ENCODE measurements at places on chromosomes 5 and 9. TPM values are rescaled to one million over a fixed set of nuclear protein-coding genes. Genes with fewer than 3 reads are reported as not detected.

The BHMT gene
- total RNA-seq: not detected

GRCh38 chr9:99040911-99041582 lies 63.9 kb upstream of the TGFBR1 start:
- peaks cover 39% of the 10 kb centered on the region for H3K4me1 ChIP-seq
- no peaks in the 10 kb centered on the region for H3K36me3 ChIP-seq
- no peak overlapping the region for H3K4me3 ChIP-seq
- DNase-seq: peak; percentile 77
- peak overlapping the region; percentile 82 for H3K27ac ChIP-seq

The WDR70 gene
- 37.7 TPM for total RNA-seq

DNA sequence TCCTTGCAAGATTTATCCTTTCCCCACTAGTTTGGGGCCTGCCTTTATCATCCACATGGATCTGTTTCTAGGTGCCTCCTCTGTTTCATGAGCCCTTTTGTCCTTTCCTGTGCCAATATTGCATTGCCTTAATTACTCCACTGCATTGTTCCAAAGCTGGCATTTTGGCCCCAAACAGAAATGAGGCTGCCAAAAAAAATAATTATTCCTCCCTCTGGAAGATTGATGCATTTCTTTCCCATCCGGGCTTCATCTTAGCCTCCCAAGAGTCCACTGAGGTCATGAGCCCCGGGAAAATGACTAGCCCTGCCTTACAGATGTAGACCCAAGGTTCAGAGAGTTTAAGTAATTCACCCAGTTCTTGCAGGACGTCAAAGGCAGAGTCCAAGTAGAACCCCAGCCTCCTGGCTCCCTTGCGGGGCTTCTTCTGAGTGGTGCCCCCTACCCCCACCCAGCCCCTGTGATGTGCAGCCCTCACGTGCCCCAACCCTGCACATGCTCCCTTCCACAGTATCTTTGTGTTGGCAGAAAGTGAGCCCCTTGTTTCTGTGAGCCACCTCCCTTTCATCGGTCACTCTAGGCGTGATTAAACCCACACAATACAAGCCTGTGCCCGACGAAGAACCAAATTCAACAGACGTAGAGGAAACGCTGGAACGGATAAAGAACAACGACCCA lies 62.1 kb downstream of the TMOD1 start:
- H3K4me3 ChIP-seq: no peak overlapping the region
- no peaks in the 10 kb centered on the region for H3K36me3 ChIP-seq
- no peak for DNase-seq

GRCh38 chr9:120815075-120815474 lies 21.9 kb upstream of the FBXW2 start:
- no peaks in the 10 kb centered on the region for H3K27me3 ChIP-seq
- peaks cover 6% of the 10 kb centered on the region for H3K4me1 ChIP-seq
- peaks cover 27% of the 10 kb centered on the region for H3K36me3 ChIP-seq

- H3K36me3 ChIP-seq: no peaks in the 10 kb centered on the region
- H3K27me3 ChIP-seq: no peaks in the 10 kb centered on the region
- DNase-seq: no peak
- peak overlapping the region; percentile 40 for H3K4me3 ChIP-seq
These were observed 37.5 kb downstream of the SPRY4 start for GRCh38 chr5:142287096-142287972.

GRCh38 chr5:37810311-37810710 lies 29.5 kb downstream of the GDNF start:
- H3K4me3 ChIP-seq: peak overlapping the region; percentile 56
- DNase-seq: peak; percentile 66
- H3K36me3 ChIP-seq: peaks cover 24% of the 10 kb centered on the region
- peak overlapping the region; percentile 67 for H3K27ac ChIP-seq
- no peaks in the 10 kb centered on the region for H3K27me3 ChIP-seq

The CDH12 gene
- not detected for total RNA-seq

The GDNF gene
- total RNA-seq: 6.2 TPM

GRCh38 chr9:81460693-81461092 lies 228.7 kb downstream of the TLE1 start:
- H3K4me3 ChIP-seq: no peak overlapping the region
- H3K27ac ChIP-seq: no peak overlapping the region
- H3K4me1 ChIP-seq: peaks cover 9% of the 10 kb centered on the region
- H3K36me3 ChIP-seq: no peaks in the 10 kb centered on the region
- no peaks in the 10 kb centered on the region for H3K27me3 ChIP-seq

The OR13J1 gene
- not detected for total RNA-seq

DNA sequence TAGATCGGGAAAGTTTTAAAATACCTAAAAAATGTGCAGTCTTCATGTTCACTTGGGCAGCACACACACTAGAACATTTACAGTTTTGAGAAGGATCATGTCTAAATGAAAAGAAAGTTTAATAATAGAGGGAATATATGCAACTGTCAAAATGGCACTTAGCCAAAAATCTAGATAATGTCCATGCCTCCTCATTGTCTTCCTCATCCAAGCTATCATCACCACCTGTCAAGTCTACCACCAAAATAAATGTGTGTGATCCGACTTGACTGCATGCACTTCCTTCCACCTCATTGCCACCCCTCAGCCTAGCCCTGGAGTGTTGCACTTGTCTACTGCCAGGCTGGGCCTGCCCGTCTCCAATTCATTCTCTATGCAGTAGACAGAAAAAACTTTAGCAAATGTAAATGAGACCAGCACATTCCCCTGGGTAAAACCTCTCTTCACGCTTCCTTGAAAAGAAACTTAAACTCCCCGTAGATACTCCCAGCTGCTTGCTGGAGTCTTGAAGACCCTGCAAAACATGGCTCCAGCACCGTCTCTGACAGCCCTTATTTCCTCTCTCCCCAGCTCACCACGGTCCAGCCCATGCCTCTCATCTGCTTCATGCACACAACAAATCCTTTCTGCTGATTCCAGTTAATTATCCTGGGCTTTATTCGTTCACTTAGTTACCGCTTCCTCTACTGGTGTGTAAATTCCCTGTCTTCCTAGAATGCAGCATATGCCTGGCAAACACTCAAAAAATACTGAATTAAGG lies 66.9 kb downstream of the FANCC start:
- no peak overlapping the region for H3K4me3 ChIP-seq
- no peak overlapping the region for H3K27ac ChIP-seq

GRCh38 chr5:96157841-96158291 lies 196.2 kb upstream of the ELL2 start:
- no peak overlapping the region for H3K27ac ChIP-seq
- no peak overlapping the region for H3K4me3 ChIP-seq
- no peaks in the 10 kb centered on the region for H3K27me3 ChIP-seq

DNA sequence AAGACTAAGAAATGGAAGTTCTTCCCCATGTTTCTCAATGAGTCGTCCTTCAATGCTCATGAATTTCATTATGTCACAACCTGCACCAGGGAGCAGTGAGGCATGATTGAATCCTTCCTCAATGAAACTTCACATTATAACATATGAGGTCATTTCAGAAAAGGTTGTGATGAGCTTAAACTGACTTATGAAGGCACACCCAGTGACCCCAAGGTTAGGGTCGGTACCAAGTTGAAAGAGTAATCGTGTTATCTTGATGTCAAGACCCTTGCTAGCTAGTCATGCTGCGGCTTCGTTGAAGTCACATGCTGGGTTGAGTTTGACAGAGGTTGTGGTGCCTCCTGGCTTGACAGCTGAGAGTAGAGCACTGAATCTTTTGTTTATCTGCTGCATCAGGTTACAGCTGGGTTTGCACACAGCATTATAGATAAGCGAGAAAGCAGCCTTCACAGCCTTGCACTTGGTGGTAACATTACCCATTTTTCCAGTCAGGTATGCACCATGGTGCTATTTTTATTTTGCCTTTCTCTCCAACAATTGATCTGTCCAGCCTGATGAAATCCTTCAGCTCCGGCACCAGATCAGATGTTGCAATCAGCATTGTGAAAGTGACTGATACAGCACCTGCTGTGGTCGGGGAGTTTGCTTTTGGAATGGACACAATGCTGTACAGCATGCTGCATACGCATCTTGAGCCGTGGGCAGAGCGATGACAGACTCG lies 133.2 kb downstream of the ERCC6L2 start:
- H3K4me3 ChIP-seq: no peak overlapping the region
- no peak for DNase-seq
- H3K4me1 ChIP-seq: peaks cover 17% of the 10 kb centered on the region
